ENCODE measurements at places on chromosomes 11 and 22. TPM values are rescaled to one million over a fixed set of nuclear protein-coding genes. Genes with fewer than 3 reads are reported as not detected.

Gene ISX
- total RNA-seq = not detected

Gene TENM4
- 9.4 TPM for total RNA-seq

Gene CASP5
- not detected for total RNA-seq

Gene OR5T2
- not detected for total RNA-seq

Gene ATP6V1E1
- total RNA-seq = 82.4 TPM

Gene LARGE1
- total RNA-seq = 5.5 TPM

Gene MTMR2
- 49.5 TPM for total RNA-seq

Gene TRIM21
- 18.8 TPM for total RNA-seq

Gene SDHAF2
- 38.8 TPM for total RNA-seq

Gene KCNK4
- total RNA-seq = 0.80 TPM

Gene MMP13
- not detected for total RNA-seq

Gene C22orf42
- not detected for total RNA-seq

Gene MS4A4A
- total RNA-seq = not detected

Gene KRTAP5-7
- total RNA-seq = not detected

Gene FAM111A
- 11.5 TPM for total RNA-seq

Gene GSTT2B
- total RNA-seq = 6.5 TPM

Gene SLC6A5
- total RNA-seq = not detected

Gene HEPHL1
- total RNA-seq = 117 TPM

Gene ESAM
- not detected for total RNA-seq

Gene CABP4
- not detected for total RNA-seq

Gene CRELD2
- 129 TPM for total RNA-seq

Gene IRAG1
- total RNA-seq = under 0.01 TPM

Gene TRIM51
- total RNA-seq = not detected

Gene OSM
- total RNA-seq = not detected

Gene MUC2
- not detected for total RNA-seq

Gene CREB3L1
- total RNA-seq = 0.31 TPM

Gene OR8D1
- total RNA-seq = not detected

Gene CSRP3
- total RNA-seq = not detected

Gene DLG2
- total RNA-seq = 0.08 TPM

Gene BTBD18
- total RNA-seq = not detected

Gene VPREB3
- total RNA-seq = not detected

Gene SPTBN2
- 26.7 TPM for total RNA-seq

Gene AMPD3
- total RNA-seq = 13.4 TPM

Gene CCDC34
- 1.2 TPM for total RNA-seq

Gene CHEK1
- total RNA-seq = 33.3 TPM

Gene SCGB1C1
- not detected for total RNA-seq

Gene PRDX5
- 539 TPM for total RNA-seq

Gene TBX1
- total RNA-seq = 22.6 TPM

Gene DCUN1D5
- 97.6 TPM for total RNA-seq

Gene EFCAB6
- total RNA-seq = 0.11 TPM

Gene TSKU
- total RNA-seq = 68.0 TPM

Gene APOA4
- not detected for total RNA-seq

Gene ZBED5
- 19.8 TPM for total RNA-seq

Gene RASD2
- total RNA-seq = under 0.01 TPM

Gene FUT4
- total RNA-seq = 3.2 TPM

Gene ANKK1
- total RNA-seq = 1.6 TPM

Gene OR5T3
- total RNA-seq = not detected

Gene PRG3
- total RNA-seq = not detected

Gene TMEM191C
- 0.08 TPM for total RNA-seq

Gene NAALAD2
- total RNA-seq = not detected

Gene SERPIND1
- not detected for total RNA-seq

Gene SCUBE2
- total RNA-seq = 1.3 TPM

Gene PAAF1
- 19.6 TPM for total RNA-seq
